ENCODE measurements at places on chromosomes 6 and 20.

- no peak for DNase-seq
Observed at GRCh38 chr6:34583461-34583860, 27.3 kb upstream of the SPDEF start.

DNA sequence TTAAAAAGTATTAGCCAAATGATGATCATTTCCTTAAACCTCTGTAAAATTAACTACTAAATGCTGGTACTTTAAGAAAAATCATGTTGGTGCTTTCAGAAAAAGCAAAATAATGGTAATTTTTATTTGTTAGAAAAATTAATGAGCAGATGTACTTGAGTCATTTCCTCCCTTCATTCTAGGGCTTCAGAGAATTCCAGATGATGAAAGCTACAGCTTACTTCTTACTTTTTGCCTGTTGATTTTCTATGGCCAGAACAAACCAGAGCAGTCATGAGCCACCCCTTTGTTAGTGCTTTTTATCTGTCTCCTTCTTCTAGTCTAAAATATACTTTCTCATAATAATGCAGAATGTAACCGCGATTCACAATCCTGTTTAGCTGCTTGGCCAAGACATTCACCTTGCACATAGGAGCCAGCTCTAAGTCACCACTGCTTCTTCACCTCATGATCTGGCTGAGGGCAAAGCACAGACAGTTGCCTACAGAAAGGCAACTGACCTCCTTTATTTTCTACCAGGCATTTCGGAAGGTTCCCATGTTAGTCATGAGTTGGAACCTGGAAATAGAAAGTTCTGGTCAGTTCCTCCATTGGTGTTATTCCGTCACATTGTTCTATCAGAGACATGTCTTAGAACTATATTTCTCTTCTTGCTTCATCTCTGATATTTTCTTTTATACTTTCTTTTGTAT is 43.5 kb upstream of the TINAG start:
- DNase-seq = no peak

- DNase-seq = no peak
Observed at GRCh38 chr6:119791736-119792135, 442.2 kb upstream of the MAN1A1 start.

GRCh38 chr6:45454008-45454911 is 76.5 kb upstream of the SUPT3H start:
- no peak for DNase-seq

DNA sequence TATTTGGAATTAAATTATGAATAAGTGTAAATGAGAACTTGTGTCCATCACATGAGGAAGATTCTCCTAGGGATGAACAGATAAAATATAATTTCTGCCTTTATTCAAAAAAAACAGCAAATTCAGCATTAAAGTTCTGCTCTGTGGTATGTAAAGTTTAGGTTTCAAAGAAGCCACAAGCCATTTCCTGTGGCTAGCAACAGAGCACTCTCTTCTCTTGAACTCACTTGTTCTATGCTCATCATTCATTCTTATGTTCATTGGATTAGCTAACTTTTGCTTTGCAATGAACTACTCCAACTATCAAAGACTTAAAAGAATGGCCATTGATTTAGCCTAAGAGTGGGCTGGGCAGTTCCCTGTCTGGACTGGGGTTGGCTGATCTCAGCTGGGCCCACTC is 20.8 kb upstream of the SNRPB2 start:
- DNase-seq = no peak

DNA sequence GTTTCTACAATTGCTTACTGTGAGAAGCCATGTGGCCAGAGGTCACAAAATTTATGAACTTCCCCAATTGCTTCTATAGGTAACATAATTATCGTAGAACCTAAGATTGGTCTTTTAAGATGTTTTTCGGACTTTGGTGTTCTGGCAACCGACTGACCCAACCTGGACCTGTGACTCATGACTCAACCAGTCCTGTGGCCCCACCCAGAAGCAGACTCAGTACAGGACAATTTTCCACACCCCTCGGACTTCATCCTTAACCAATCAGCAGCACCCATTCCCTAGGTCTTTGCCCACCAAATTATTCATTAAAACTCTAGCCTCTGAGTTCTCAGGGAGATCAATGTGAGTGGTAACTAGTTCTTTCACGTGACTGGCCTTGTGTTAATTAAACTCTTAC is 26.4 kb upstream of the AKAP12 start:
- DNase-seq = no peak

DNA sequence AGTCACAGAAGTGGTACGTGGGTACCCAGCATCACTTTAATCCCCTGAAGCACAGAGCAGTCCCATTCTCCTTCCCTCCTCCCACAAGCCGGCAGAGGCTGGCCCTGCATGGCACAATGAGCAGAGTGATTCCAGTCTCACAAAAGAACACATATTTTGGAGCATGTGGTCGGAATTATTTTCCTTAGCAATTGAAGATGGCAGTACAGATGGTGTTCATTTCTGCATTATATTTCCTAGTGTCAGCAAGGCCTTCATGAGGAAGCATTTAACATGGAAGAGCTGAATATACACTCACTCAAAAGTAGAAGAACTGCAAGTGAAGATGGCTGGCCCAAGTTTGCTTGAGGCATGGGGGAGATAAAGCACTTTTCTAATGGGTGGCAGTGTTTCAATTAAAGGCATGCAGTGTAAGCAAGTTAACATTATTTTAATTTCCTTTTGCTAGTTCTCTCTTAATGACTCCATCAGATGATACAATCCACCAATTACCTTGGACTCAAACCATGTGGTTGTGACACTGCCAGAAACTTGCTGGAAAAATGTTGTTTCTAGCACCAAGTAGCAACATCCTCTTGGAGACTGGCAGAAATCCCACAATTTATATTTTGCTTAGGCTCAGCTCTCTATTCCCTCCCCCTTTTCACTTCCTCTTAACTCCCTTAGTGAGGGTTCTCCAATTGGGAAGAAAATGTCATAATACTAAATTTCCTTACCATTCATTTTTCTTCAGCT is 74.4 kb downstream of the ARHGAP18 start:
- DNase-seq = peak; percentile 84

DNA sequence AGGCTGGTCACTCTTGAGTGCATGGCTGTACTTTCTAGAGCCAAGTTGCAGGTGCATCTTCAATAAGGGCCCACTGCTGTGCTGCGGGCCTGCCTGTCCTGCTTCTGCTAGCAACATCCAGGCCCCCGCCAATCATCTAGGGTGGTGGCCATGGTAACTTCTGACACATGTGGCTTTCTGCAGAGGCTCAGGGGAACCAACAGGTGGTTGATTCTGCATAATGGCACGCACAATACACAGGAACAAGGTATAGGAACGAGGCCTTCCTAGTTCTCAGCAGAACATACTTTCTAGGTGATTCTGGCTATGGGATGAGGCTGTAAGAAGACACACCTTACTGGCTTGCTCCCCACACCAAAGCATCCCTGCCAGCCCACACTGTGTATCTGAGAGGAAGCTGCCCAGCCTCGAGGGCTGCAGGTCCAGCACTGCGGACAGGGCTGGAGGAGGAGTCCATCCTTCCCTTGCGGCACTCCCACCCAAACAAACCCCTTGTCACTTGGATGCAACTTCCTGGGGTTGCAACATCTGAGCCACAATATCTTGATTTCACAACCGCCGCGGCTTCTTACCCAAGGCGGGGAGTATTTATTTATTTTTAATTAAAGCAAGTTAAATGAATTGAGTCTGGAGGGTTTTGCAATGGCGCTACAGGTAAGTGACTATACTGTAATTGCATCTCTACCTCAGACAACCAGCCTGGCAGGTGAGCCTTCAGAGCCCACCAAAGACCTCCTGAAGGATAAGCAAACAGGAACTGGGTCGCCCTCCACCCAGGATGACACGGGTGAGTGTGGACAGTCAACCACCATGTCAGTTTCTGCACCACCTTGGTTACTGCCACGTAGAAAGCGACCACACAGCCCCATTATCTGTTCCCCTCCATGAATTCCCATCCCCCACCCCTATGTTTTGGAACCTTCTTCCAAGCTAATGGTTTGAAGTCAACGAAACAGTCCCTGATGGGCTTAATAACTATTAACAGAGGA is 49.6 kb downstream of the SULF2 start:
- DNase-seq = no peak

DNA sequence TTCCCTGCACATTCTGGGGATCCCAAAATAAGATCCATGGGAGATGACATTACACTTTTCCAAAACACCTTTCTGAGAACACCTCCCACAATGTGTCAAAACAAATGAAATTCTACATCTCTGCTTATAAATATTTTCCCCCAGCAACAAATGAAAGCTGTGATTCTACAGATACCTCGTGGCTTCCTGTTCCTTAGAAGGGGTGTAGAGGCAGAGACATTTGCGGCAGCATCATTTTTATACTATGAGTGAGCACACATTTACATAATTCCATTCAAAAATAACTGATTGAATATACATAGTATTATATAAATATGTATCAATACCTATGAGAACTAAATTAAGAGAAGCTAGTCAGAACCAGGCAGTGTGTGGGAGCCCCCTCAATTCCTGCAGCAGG is 213.9 kb upstream of the JARID2 start:
- DNase-seq = no peak

GRCh38 chr6:34447910-34448309 is 18.0 kb upstream of the PACSIN1 start:
- no peak for DNase-seq

GRCh38 chr20:38975539-38976120 is 13.5 kb downstream of the DHX35 start:
- no peak for DNase-seq

GRCh38 chr6:127118298-127119101 is at the start of gene RSPO3:
Gene RSPO3, plus strand, starts transcription at chr6:127118671. Its CDS starts 522 bp downstream, at chr6:127119193.
- DNase-seq = peak; percentile 83

DNA sequence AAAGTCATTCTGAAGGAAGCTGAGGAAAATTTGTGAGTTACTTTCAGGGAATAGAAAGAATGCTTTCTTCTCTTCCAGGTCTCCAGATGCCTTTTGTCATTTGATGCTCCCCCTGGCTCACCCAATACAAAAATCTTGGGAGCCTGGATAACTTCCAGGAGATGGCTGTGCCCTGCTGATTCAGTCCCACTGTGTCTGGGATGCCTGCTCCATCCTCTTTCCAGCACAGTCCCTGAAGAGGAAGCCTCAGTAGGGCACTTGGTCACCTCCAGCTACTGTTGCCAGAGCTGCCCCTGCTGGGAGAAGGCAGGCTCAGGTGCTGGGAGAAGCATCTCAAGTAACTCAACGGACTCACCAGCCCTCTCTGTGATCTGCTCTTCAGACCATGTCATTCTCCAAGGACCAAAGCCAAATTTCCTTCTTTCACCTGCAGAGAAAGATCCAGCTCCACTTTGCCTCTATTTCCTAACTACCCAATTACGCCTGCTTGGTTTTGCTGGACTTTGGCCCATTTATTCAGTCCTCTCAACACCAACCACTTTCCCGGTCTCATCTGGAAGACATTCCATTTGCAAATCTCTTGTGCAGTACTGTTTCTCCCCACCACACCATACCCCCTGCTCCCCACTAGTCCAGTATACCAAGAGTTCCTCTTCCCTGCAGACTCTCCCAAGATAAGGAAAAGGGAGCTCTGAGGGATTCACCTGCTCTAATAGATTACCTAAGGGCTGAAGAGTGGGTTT is 53.3 kb downstream of the SLC23A2 start:
- no peak for DNase-seq

DNA sequence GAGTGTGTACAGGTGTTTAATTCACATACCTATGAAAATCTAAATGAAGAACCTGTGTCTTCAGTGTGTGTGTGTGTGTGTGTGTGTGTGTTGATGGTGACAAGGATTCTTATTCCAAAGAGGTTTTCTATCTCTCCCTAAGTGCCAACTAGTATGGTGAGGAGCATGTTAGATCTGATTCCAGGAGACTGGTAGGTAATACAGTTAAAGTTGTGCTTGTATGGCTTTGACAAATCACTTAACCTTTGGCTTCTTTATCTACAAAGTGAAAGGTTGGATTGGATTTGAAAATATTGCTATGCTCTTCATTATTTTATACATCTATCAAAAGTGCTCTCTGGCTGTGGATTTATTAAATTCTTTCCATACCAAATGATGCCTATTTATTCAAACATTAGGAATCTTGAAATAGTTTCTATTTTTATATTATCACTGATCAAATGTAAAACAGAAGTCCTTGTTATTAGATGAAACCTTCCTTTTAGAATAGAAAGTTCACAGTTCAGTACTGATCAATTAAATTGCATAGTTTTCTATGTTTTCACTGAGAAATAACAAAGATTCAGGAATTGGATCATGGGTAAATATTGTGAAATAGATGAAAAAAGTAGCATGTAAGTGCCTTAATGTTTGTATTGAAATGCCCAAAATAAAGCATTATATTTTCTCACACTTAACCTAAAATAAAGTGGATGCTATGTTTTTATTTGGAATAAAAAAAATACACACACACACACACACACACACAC is 84.4 kb upstream of the MLIP start:
- no peak for DNase-seq

DNA sequence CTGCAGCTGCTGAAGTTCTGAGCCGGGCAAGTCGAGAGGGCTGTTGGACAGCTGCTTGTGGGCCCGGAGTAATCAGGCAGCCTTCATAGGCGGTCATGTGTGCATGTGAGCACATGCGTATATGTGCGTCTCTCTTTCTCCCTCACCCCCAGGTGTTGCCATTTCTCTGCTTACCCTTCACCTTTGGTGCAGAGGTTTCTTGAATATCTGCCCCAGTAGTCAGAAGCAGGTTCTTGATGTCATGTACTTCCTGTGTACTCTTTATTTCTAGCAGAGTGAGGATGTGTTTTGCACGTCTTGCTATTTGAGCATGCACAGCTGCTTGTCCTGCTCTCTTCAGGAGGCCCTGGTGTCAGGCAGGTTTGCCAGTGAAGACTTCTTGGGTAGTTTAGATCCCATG is 21.2 kb upstream of the MAPK13 start:
- DNase-seq = no peak

- DNase-seq = no peak
Observed at GRCh38 chr6:157644043-157644810, 178.8 kb upstream of the SNX9 start.

DNA sequence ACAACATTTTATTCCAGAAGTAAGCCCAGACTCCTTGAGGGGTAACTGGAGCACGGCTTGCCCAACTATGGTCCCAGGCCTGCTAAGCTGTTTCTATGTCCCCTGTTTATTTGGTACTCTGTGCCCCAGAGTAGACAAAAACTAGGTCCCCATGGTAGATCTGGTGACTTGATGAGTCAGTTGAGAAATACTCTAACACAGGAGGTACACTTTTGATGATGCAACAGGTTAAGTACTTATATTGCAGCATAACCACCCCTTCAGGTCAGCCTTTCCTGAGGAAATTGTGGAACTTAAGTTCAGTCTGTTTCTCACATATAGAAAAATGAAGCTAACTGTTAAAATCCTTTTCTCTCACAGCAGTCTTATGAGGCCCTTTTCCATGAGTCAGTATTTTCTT is 19.6 kb downstream of the TTPAL start:
- DNase-seq = no peak
